Renal cortex interstitium (tissue), 15 donors: ENCODE measurements at places on chromosomes 12 and 14. TPM values are rescaled to one million over a fixed set of nuclear protein-coding genes. Genes with fewer than 3 reads are reported as not detected.
A peak's percentile ranks its signal among the peaks of the same experiment; 100 is the strongest.

GPR68 gene
- polyA plus RNA-seq = 1.9 TPM

MYRFL gene
- polyA plus RNA-seq = 1.6 TPM

SELPLG gene
- polyA plus RNA-seq = 2.5 TPM

SERPINA12 gene
- 0.33 TPM for polyA plus RNA-seq

VWF gene
- polyA plus RNA-seq = 12.4 TPM

CARMIL3 gene
- 3.7 TPM for polyA plus RNA-seq

KCNK13 gene
- 0.15 TPM for polyA plus RNA-seq

E2F7 gene
- 7.4 TPM for polyA plus RNA-seq

IL26 gene
- polyA plus RNA-seq = not detected

CNTN1 gene
- 45.2 TPM for polyA plus RNA-seq

AKAP6 gene
- polyA plus RNA-seq = 2.6 TPM

DNA sequence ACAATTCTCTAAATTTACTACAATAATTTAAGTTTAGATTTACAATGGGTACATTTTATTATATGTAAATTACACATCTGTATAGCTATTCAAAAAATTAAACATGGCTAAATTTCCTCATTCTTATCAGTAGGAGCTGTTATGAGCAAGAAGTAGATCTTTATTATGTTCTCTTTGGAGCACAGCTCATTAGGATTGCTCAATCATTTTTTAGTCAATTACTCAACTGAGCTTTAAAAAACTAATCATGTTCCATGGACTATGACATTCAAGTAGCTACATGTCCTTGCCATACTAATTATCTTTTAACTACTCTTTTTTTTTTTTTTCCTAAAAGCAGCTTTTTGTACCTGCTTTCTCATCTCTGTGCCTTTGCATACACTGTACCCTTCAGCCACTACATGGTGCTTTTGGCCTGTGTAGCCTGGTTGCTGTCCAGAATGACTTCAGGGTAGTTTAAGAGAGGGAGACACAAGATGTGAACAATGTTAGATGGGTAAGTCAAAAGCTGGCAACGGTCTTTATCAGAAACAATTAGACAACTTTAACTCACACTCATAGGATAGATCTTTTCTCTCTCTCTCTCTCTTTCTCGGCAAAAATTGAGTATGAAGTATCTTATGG is 69.0 kb downstream of the SSPN start:
- no peak for DNase-seq

GRCh38 chr14:60599727-60600126 is 49.5 kb downstream of the SIX1 start:
- DNase-seq = no peak

DNA sequence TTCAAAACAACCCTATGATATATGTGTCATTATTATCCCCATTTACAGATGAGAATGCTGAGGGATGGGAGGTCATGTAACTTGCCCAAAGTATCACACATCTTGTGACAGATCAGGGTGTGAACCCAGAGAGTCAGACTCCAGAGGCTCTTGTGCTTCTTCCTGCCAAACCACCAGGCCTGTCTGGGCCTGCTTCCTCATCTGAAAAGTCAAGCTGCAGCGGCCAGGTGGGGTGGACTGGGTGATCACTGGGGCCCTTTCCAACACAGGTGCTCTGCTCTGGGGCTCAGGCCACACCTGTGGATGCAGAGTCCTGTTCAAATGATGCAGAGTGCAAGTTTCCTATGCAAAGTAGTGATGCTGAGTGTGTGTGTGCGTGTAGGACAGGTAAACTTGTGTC is 26.7 kb downstream of the TSPAN11 start:
- no peak for DNase-seq

DNA sequence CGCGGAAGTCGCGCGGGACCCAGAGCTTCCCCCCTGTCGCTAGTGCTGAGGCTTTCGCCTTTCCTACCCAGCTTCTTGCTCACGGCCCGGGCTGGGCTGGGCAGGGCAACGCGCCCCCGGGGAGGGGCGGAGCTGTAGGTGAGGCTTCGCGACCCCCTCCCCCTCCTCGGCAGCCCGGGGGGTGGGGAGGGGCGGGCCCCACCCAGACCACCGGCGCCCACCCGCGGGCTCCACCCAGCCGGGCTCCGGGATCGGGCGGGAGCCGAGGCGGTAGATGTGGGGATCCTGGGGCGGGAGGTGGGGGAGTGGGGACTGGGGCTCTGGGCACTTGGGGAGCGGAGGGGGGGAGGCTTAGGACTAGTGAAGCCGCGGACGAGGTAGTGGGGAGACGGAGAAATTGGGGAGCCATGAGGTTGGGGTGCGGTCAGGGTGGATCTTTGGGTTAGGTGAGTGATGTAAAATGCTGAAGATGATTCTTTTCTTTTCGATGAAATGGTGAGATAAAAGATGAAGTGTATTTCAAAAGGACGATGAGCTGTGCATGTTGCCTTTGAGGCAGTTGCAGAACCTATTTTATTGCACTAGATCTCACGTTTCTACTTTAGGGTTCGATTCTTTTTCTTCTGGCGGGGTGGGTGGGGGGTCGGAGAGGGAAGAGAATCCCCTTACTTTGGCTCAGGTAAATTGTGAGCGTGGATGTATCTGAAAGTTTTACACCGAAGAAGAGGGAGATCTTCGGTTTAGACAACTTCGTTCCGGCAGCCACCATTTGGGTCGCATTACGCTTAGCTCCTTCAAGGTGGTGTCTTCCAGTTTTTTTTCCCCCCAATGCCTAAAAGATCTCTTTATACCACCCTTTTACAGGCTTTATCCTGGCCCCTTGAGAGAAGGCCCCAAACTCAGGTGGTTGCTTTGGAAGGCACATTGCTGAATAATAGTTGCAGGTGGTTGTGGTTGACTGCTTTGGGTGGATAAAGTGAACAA is 619 bp downstream of the ERC1 start:
- DNase-seq = peak; percentile 50

DNA sequence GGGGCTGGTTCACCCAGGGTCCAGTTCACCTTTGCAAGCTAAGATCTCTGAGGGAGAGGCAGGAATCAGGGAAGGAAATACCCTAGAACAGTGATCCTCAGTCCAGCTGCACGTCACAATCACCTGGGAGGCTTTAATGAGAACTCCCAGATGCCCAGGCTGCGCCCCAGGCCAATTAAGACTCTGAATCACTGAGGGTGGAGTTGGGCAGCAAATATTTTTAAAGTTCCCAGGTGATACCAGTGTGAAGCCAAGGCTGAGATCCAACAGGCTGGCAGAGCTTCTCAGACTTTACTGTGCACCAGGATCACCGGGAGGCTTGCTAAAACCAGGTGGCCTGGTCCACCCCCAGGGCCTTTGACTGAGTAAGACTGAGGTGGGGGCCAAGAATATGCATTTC is 23.8 kb downstream of the MYL2 start:
- no peak for DNase-seq
